ENCODE measurements at places on chromosomes 4 and X. TPM values are rescaled to one million over a fixed set of nuclear protein-coding genes. Genes with fewer than 3 reads are reported as not detected.

The STATH gene
- total RNA-seq, result not detected

The FAM9B gene
- not detected for total RNA-seq

The TEC gene
- total RNA-seq, result 1.0 TPM

The IBSP gene
- total RNA-seq, result not detected

The PYURF gene
- 141 TPM for total RNA-seq

The UBA6 gene
- total RNA-seq, result 114 TPM

The CTAG2 gene
- not detected for total RNA-seq

The STARD8 gene
- 15.0 TPM for total RNA-seq

The TMEM31 gene
- not detected for total RNA-seq

The GUCY1A1 gene
- total RNA-seq, result not detected

The PPP4R3C gene
- not detected for total RNA-seq

The ARX gene
- total RNA-seq, result not detected

The FANCB gene
- 11.7 TPM for total RNA-seq

The TEX13A gene
- not detected for total RNA-seq

The GPR119 gene
- not detected for total RNA-seq

The CWH43 gene
- not detected for total RNA-seq
